ENCODE measurements at places on chromosomes 6 and 20. TPM values are rescaled to one million over a fixed set of nuclear protein-coding genes. Genes with fewer than 3 reads are reported as not detected.

GRCh38 chr6:106783640-106784566 is 154.5 kb downstream of the QRSL1 start:
- DNase-seq, result no peak
- no peak overlapping the region for H3K27ac ChIP-seq
- peaks cover 5% of the 10 kb centered on the region for H3K27me3 ChIP-seq
- peaks cover 4% of the 10 kb centered on the region for H3K4me1 ChIP-seq
- no peak overlapping the region for H3K4me3 ChIP-seq
- peaks cover 15% of the 10 kb centered on the region for H3K36me3 ChIP-seq

The SPATA25 gene
- 1.2 TPM for total RNA-seq

DNA sequence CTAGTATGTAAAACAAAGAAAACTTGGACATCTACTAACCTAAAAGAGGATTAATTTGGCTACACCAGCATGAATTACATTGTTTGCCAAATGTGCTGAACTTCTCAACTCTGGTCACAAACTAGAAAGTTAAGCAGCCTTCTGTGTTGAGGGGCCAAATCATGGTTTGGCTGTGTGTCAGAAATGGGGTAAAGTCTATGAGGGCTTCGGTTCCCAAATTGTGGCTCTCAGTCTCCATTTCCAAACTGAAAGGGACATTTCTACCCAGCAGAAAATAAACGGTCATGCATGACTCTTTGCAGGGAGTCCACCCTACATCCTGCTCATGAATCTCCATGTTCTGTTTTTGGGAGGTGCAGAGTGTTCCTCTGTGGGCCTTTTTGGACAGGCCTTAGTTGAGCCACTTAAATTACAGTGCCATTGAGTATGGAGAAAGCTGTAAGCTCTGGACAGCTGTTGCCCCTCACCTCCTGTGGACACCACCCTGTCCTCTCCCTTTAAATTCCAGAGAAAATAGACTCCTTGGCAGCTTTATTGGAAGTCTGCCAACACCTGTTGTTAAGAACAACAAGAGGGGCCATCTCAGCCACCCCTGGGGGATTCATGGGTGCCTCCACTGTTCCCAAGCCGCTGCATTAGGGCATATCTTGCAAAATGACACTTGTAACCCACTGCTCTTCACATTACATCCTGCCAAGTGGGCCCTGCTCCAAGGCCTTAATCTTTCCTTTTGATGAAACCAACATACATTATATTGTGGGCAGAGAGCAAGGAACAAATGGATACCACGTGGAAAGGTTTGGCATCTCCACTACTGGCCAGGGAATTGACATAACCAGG is 27.5 kb upstream of the SNRPC start:
- H3K27me3 ChIP-seq, result peaks cover 2% of the 10 kb centered on the region
- no peak overlapping the region for H3K27ac ChIP-seq
- no peak for DNase-seq
- peaks cover 5% of the 10 kb centered on the region for H3K36me3 ChIP-seq
- H3K4me3 ChIP-seq, result no peak overlapping the region

GRCh38 chr6:55778705-55779104 is 96.7 kb downstream of the BMP5 start:
- no peak for DNase-seq
- no peak overlapping the region for H3K27ac ChIP-seq

The CD93 gene
- not detected for total RNA-seq

The RPL10A gene
- 690 TPM for total RNA-seq

DNA sequence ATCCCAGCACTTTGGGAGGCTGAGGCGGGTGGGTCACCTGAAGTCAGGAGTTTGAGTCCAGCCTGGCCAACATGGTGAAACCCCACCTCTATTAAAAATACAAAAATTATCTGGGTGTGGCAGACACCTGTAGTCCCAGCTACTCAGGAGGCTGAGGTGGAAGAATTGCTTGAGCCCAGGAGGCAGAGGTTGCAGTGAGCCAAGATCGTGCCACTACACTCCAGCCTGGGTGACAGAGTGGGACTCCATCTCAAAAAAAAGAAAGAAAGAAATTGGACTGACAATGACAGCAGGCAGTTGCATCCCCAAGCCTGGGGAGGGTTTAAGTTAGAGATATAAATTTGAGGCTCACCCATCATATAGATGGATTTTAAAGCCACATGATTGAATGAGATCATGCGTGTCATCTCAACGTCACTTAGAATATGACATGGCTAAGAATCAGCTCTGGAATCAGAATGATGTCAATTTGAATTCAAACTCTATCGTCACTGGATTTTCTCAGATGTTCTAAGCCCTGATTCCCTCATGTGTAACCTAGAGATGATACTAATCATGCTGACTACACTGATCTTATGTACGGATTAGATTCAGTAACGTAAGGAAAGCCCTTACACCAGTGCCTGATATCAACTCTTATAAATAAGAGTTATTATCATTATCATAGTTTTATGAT is 534.0 kb upstream of the JARID2 start:
- DNase-seq, result no peak
- H3K36me3 ChIP-seq, result no peaks in the 10 kb centered on the region
- H3K4me3 ChIP-seq, result no peak overlapping the region
- H3K27me3 ChIP-seq, result peaks cover 3% of the 10 kb centered on the region
- H3K27ac ChIP-seq, result no peak overlapping the region
- peaks cover 15% of the 10 kb centered on the region for H3K4me1 ChIP-seq

Data from glutamatergic neuron (in vitro differentiated cells).